ENCODE measurements at places on chromosomes 11 and 22. TPM values are rescaled to one million over a fixed set of nuclear protein-coding genes. Genes with fewer than 3 reads are reported as not detected.

DNA sequence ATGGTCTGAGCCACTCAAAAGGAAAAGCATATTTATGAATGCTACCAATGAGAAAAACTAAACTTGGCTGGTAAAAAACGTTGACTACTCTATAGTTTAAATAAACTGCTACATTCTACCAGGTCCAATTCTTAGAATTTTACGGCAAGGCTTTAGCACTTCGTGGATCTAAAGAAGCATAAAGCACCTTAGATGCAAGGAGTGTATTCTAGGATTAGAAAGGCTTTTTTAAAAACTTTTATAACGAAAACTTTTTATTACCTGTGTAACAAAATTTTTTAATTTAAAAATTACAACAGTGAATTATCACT is 13.9 kb downstream of the PHF21A start:
- DNase-seq = no peak

DNA sequence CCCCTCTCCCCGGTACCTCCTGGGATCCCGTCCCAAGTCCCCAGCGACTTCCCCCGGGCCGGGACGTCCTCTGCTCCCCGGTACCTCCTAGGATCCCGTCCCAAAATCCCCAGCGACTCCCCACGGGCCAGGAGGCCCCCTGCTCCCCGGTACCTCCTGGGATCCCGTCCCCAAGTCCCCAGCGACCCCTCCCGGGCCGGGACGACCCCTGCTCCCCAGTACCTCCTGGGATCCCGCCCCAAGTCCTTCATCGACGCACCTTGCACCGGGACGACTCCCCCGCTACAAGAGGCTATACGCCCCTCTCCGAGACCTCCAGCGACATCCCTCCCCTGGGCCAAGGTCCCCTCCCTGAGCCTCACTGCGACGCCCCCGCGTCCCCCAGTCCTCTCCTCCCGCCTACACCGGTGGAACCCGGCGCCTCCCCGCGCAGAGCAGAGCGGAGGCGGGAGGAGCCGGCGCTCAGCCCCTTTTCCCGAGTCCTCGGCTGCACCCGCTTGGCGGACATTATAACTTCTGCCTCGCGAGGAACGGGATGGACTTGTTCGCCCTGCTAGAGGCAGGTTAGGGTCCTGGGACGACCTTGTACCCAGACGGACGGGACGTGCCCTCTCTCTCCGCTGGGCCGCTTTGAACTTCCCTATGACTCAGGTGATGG is 912 bp downstream of the KREMEN1 start:
- peak; percentile 37 for DNase-seq

GRCh38 chr22:20977516-20978170 is 4.5 kb upstream of the LZTR1 start:
- DNase-seq = no peak

DNA sequence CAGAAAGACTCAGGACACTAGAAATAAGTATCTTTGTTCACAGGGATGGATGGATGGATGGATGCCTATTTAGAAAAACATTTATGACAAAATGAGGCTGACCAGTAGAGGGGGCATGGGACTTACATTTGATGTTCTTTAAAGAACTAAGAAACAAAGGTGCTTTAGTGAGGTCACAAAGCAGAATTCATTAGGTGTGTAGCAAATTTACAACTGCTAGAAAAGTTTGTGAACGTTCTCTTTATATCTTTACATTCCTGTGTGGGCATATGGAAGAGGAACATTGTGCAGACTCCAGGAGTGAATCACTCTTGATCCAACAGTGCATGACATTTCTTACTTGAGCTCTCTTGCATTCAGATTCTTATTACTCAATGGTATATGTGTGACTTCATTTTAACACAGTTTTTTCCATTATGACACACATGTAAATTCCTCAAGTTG is 15.8 kb upstream of the SIK2 start:
- DNase-seq = peak; percentile 18

DNA sequence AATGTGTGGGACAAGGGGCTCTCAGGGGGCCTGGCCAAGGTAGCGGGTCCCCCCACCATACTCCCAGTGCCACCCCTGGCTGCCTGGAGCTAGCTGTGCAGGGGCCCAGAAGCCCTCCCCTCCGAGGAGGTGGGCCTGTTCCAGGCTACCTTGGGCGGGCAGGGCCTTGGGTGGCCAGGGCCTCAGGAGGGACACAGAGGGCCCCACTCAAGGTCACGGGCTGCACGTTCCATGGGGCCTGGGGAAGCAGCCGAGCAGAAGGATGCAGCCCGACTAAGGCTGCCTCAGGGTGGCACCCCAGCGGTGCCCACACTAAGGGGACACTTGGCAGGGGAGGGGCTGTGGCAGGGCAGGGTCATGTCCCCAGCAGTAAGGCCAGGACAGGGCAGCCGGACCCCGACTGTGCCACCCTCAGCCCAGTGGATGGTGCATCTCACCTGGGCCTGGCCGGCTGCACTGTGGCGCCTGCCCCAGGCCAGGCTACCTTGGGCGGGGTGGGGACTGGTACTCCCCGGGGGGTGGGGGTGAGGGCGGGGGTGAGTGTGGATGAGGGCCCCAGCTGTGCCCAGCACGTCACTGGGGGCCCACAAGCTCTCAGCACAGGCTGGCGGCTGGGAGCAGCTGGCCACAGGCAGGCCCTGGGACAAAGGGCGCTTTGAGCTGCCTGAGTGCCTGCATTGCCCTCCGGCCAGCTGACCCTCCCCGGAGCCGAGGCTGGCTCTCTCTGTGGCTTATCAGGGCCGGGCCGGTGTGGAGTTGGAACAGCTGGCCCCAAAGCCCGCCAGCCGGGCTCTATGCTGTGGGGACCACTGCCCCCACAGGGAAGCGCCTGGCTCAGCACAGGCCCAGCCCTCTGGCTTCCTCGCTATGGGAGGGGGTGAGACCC is 117.1 kb downstream of the KCNQ1 start:
- DNase-seq = peak; percentile 66

- DNase-seq = no peak
Measured at GRCh38 chr11:35549787-35550186, 24.4 kb upstream of the PAMR1 start.

- no peak for DNase-seq
Measured at GRCh38 chr11:78453140-78453935, 35.7 kb upstream of the GAB2 start.

GRCh38 chr11:10440401-10440800 is 14.7 kb upstream of the AMPD3 start:
- no peak for DNase-seq

DNA sequence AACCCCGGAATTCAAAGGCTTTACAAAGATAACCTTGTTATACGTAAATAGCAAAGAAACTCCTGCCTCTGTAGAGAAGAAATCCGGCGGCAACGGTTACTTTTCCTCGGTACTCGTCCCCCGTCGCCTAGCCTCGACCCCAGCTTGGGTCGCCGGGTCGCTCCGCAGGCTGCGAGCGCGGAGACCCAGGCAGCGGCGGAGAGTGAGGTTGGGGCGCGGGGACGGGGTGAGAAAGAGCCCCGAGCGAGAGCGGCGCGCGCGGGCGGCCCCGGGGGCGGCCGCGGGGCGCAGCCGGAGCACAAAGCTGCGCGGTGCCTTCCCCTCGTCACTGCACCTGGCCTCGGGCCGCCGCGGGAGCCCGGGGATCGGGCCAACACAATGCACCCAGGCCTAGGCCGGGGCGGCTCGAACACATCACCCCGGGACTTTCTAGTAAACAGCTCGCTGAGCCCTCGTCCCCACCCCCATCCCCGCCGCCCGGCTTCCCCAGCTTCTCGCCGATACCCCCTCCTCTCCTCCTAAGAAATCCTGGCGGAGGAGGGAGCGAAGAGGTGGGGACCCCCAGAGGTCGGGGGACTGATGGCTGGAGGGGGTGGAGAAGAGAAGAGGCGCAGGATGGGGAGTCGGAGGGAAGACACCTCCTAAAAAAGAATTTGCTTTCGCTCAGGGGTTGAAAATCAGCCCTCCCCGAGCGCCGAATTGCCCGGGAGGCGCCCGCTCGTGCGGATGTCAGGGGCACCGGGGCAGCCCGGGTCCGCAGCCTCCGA is 845 bp downstream of the MPPED2 start:
- DNase-seq = peak; percentile 50

DNA sequence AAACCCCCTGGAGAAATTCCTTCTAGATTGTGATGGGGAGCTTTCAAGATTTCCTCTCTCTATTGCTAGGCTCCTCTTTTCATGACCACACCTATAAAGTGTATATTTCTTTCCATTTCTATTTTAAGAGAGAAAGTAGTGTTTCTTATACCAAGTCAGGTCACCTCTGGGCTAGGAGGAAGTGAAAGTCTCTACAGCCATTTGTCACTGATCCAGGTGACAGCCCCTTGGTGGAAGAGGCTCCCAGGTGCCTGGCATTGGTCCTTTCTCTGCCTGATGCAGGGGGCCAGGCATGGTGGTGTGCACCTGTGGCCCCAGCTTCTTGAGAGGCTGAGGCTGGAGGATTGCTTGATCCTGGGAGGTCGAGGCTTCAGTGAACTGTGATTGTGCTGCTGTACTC is 64.7 kb downstream of the DHCR7 start:
- no peak for DNase-seq

DNA sequence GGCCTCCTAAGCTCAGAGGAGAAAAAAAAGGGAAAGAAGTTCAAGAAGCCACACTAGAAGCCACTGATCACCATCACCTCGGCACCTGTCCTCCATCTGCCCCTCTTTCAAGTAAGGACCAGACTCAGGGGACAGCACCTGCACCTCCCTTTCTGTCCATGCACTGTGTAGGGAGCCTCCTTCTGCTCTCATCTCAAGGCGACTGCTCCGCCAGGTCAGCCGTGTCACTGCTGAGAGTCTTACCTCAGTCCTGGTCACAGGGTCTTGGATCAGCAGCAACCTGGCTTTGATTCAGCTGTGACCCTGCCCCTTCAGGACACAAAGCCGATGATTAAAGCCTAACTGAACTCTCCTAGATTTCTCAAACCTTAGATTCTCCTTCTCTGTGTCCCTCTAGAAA is 101.5 kb downstream of the ZNF280B start:
- DNase-seq = no peak

- DNase-seq = no peak
Measured at GRCh38 chr11:18669711-18670110, 28.9 kb upstream of the TMEM86A start.

GRCh38 chr22:49685686-49686085 is 142.0 kb downstream of the BRD1 start:
- DNase-seq = no peak

DNA sequence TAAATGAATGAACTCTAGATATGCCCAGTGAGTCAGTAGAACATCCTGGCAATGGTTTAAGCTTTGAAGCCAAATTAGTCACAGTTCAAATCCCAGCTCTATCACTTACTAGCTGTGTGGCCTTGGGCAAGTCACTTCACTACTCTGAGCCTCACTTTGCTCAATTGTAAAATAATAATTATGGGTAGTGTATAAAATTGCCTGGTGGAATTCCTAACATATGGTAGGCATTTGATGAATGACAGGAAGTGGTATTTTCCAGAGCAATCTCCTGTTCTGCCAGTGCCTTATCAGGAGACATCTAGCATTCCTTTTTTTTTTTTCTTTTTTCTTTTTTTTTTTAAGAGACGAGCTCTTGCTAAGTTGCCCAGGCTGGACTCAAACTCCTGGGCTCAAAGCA is 13.0 kb downstream of the SCN4B start:
- no peak for DNase-seq

DNA sequence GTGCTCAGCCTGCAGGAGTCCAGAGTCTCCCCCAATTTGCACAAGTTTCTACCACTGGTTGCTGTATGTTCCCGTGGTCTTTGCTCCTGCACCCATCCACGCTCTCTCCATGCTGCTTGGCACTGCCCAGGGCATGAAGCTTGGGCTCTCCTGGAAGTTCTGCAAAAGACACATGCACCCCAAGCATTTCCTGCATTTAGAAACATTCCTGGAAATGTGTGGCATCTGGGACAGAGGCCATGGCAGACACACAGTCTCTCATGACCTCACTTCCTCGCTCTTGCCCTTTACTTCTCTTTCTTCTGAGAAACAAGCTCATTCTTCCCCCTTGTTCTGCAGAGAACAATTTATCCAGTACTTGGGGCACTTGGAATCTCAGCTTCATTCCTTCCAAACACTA is 489.5 kb downstream of the BUD13 start:
- no peak for DNase-seq

LRRC56 gene
- total RNA-seq = 2.1 TPM

PELI3 gene
- 13.6 TPM for total RNA-seq

MRPL23 gene
- total RNA-seq = 60.8 TPM

FOLR3 gene
- total RNA-seq = not detected

Data from neural crest cell (in vitro differentiated cells).